ENCODE measurements at places on chromosomes 2 and 18.

DNA sequence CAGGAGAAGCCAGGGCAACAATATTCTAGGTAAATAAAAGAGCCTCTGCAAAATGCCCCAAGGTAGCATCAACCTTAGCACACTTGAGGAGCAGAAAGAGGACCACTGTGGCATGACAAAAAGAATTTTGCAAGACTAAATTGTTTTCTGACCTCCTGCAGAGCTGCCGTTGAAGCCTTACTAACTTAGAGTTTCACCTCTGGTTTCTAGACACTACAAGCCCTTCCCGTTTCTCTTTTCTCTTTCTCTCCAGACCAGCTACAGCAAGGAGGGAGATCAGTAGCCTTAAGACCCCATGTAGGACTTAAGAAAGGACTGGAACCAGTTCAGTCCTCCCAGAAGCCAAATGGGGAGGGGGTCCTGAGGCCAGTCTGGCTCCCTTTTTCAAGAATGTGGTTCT is 73.3 kb upstream of the SP3 start:
- no peak for DNase-seq

GRCh38 chr2:237154884-237155851 is 69.5 kb downstream of the COPS8 start:
- no peak for DNase-seq

DNA sequence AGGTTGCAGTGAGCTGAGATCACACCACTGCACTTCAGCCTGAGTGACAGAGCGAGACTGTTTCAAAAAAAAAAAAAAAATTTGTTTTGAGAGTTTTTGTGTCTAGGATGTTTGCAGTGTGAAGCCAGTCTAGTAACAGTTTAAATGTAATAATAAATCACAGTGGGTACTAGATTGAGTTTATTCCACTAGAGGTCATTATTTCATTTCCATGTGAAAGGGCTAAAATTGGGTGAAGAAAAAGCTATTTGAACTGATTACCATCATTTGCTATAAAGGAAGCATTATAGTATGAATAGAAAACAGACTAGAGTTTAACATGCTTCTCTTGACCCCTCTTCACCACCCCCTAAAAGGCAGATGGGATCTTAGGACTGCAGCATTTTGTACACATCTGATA is 20.3 kb downstream of the SNRPD1 start:
- no peak for DNase-seq

DNA sequence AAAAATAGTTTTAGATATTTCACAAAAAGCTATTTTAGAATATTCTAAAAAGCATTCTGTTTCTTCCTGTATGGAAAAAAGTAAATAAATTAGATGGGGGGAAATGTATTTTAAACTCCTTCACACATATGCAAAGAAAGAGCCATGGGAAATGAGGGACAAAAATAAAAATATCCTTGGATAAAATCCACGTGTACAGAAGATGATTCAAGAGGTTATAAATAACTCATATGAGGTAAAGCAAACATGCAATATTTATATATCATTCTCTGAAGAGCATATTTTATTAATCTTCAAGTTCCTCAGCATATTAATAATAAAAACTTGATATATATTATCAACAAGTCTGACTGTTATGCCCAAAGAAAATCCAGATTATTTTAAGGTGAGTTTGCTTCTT is 8.8 kb upstream of the GFPT1 start:
- no peak for DNase-seq

All from tibial nerve (tissue), 4 donors.